ENCODE measurements at places on chromosomes 7 and 10.

GRCh38 chr7:136919820-136920219, 51.4 kb downstream of the CHRM2 start:
- no peak for DNase-seq

DNA sequence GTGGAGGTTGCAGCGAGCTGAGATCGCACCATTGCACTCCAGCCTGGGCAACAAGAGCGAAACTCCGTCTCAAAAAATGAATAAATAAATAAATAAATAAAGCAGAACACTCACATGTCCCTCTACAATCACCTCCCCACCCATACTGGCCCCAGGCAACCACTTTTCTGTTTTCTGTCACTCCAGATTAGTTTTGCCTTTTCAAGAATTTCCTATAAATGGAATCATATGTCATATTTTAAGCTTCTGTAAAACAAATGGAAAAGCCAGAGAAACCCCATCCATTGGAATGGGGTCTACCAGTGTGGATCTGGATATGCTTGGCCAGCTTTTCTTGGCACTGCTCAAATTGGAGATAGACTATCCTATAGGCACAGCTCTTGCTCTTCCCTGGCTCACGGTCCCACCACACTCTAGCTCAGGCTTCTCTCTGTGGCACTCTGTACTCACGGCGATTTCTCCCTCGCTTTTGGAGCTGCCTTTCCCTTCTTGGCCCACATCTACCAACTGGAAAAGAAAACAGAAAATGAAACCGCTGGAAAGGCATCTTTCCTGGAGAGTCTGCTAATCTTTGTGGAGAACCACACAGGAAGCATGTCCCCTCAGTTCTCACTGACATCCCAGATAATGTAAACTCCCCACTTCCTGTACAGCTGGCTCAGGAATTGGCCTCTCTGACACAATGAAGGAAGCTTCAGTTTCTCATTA, 210.1 kb downstream of the JCAD start:
- DNase-seq = no peak

DNA sequence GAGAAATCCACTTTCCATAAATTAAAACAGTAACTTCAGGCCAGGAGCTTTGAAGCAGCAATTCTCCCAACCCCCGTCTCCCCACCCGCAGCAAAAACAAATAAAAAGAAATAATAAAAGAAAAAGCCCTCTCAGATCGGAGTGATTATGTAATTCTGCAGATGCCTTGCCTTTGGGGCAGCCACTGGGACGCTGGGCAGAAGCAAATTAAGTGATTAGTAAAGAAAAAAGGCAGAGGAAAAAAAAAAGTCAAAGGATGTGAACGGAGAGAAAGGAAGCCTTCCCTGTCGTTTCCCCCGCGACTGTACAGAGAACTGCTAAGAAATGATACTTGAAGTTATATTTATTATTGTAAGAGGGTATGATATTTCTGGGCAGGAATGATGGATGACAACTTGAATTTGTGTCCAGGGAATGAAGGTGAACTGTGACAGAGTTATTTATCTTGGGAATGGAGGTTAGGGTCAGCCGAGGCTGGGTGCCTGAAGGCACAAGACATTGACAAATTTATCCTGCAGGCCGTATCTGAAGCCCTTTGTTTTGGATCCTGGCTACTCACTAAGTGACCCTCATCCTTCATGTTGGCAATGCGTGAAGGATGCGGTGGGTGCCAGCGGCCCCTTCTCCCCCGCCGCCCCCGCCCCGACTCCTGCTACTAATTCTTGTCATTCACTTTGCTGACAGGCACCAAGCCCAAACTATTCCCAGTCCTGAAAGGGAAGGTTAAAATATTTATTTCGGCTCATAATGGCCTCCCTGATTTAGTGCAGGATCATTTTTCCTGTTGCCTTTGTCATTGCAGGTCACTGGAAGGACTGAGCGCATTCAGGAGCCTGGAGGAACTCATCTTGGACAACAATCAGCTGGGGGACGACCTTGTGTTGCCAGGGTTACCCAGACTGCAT, 604.0 kb downstream of the LRMDA start:
- no peak for DNase-seq

DNA sequence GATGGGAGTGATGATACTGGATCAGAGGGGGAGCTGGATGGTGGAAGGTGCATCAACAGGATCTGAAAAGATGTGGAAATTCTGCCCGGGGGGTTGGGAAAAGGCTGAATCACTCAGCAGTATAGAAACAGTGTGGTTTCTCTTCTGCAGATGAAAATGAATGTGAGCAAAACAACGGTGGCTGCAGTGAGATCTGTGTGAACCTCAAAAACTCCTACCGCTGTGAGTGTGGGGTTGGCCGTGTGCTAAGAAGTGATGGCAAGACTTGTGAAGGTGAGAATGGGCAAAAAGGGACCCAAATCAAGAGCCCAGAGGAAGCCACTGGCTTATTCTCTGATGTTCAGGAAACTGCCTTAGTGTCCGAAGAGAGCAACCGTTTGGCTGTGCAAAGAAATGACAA, 12.9 kb downstream of the OIT3 start:
- no peak for DNase-seq

- DNase-seq = no peak
Observed at GRCh38 chr7:7183061-7183837, 905 bp downstream of the C1GALT1 start.

DNA sequence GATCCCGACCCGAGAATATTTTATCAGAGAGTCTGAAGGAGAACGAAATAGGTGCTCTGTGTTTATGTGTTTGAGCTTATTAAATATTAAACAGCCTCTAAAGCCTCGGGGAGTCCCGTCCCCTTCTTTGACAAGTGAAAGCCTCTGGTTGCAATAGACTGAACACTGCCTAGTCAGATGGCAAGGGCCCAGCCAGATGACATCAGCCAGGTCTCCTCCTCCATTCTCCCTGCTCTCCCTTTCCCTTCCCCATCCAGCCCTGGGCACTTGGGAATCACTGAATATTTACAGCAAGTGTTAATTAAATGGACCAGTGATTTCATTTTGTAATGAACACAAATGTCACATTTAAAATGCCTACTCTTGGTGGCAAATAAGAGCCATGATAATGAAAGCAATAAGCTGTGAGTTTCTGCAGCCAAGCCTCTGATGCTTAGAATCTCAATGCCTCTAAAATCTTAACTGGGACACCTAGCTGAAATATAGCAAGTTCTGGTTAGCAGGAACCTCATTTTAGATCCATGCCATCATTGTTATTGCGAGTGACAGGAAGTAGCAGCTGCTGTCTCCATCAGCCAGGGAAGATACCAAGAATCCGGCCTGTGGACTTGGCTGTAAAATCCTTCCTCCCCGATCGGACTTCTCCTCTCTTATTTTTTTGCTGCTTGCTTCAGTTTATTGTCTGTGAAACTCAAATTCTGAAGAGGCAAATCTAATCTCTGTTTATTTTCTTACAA, 202.1 kb downstream of the PRPF18 start:
- no peak for DNase-seq

- no peak for DNase-seq
Observed at GRCh38 chr7:67692425-67692824, 695.8 kb downstream of the TYW1 start.

GRCh38 chr10:34713875-34714274, 101.2 kb downstream of the PARD3 start:
- no peak for DNase-seq

DNA sequence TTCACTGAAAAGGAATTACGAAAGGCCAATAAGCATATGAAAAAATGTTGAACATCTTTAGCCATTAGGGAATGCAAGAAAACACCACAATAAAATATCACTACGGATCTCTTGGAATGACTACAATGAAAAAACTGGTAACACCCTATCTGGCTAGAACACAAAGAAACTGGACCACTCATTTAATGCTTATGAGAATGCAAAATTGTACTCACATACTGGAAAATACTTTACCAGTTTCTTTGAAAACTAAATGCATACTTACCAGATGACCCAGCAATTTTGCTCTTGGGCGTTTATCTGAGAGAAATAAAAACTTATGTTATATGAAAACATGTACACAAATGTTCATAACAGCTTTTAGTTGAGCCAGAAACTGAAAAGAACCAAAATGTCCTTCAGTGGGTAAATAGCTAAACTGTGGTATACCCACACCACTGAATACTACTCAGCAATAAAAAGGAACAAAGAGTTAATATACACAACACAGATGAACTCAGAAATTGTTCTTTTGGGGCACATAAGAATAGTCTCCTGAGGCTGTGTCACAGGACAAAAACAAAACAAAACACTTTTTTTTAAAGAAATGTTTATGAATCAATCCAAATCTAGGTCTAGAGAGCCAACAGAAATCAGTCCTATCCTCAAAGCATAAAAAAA, 23.5 kb downstream of the CNOT4 start:
- no peak for DNase-seq

DNA sequence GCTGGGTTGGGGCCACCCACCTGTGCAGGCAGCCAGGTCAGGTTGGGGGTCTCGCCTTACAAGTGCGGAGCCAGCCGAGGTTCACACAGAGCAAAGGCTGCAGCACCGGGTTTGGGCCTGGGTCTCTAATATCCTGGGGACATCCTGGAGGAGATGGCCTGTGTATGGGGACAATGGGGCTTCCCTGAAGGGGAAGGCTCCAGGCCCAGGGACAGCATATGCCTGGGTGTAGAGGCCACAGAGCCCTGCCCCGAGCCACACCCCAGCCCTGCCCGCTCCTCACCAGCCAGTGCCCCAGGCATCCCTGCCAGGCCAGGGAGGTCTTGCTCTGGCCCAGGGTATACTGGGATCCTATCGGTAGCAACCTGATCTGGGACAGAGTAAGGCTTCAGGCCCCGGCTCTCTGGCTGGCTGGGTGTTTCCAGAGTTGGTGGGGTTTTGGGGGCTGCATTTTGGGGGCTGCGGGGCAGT, 9.1 kb downstream of the TTYH3 start:
- no peak for DNase-seq

DNA sequence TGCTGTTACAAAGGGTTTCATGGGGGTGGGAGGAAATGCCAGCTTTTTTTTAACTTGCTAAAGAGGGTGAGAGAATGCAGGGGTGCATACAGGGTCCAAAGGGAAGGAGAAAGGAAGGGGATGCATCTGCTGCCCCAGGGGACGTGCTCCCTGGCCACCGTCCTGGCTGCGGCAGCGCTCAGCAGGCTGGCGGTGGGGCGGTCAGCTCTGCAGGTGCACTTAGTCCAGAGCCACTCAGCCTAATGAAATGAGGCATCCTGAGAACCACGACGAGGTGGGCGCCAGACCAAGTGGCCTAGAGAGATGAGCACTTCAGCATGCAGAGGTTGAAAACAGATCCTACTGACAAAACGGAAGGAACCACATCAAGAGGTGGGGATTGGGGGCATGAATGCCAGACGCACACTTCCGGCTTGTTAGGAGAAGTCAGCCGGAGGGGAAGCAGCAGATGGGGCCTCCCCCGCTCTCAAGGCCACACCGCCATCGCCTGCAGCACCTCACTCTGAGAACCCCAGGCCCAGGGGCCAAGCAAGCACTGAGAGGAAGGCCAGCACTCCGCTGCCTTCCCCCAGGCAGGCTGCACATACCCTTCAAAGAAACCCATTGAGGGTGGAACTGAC, 94.5 kb downstream of the MAD1L1 start:
- no peak for DNase-seq

Measured in NT2/D1 (cell line).